Small intestine (tissue), 16 donors: ENCODE measurements at places on chromosomes 1 and 21. TPM values are rescaled to one million over a fixed set of nuclear protein-coding genes. Genes with fewer than 3 reads are reported as not detected.

DNA sequence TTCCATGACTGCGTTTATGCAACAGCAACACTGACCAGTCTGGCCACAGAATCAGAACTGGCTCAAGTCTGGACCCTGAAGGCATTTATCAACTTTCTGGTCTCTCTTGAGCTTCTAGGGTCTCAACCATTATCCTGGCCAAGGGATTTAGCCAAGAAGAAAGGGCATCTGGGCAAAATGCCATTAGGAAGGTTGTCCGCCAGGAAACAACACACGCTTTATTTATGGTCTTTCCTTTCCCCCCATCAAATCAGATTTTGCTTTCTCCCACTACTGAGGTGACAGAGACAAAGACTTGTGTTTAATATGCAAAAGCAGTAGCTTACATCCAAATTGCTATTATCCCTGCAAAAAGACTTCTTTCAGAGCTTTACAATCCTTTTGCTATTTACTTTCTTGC, 81.6 kb upstream of the PPP2R5A start:
- H3K27me3 ChIP-seq = no peaks in the 10 kb centered on the region
- no peak for DNase-seq
- no peaks in the 10 kb centered on the region for H3K4me1 ChIP-seq
- H3K27ac ChIP-seq = no peak overlapping the region

GRCh38 chr1:53080041-53080440, 18.0 kb downstream of the PODN start:
- no peaks in the 10 kb centered on the region for H3K4me1 ChIP-seq
- H3K36me3 ChIP-seq = no peaks in the 10 kb centered on the region
- H3K27ac ChIP-seq = no peak overlapping the region
- H3K4me3 ChIP-seq = no peak overlapping the region

DNA sequence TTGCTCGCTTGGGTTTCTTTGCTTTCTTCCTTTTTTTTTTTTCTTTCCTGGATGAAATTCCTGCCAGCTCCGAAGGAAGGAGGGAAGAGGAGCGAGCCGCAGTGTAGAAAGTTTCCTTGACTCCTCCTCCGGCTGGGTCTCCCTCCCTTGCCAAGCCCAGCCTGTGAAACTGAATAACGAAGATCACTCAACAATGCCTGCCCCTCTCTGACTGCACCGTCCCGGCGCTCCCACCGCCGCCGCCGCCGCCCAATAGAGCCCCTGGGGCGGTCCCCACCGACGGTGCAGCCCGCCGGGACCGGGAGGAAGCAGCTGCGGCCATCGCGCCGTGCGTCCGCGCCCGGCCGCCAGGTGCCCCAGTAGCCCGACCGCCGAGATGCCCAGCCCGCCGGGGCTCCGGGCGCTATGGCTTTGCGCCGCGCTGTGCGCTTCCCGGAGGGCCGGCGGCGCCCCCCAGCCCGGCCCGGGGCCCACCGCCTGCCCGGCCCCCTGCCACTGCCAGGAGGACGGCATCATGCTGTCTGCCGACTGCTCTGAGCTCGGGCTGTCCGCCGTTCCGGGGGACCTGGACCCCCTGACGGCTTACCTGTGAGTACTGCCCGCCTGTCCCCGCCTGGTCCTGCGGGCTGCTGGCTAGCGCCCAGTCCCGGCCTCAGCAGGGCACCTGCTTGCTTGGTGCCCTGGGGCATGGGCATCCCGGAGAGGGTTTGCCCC, at the start of gene LGR6:
Gene LGR6 (plus strand): TSS at position 186 of the 714 bp plus-strand sequence. CDS start 191 bp downstream, at position 377.
- no peaks in the 10 kb centered on the region for H3K36me3 ChIP-seq
- H3K27me3 ChIP-seq = peaks cover 3% of the 10 kb centered on the region
- no peak within 1 kb of the TSS for H3K27ac ChIP-seq
- H3K4me3 ChIP-seq = no peak within 1 kb of the TSS

- H3K27ac ChIP-seq = no peak overlapping the region
- no peaks in the 10 kb centered on the region for H3K36me3 ChIP-seq
- H3K27me3 ChIP-seq = no peaks in the 10 kb centered on the region
Measured at GRCh38 chr1:86822459-86822858, 91.5 kb downstream of the SELENOF start.

- no peak overlapping the region for H3K27ac ChIP-seq
- no peaks in the 10 kb centered on the region for H3K4me1 ChIP-seq
- no peak overlapping the region for H3K4me3 ChIP-seq
Measured at GRCh38 chr1:220726634-220727033, 21.5 kb upstream of the MTARC2 start.

DNA sequence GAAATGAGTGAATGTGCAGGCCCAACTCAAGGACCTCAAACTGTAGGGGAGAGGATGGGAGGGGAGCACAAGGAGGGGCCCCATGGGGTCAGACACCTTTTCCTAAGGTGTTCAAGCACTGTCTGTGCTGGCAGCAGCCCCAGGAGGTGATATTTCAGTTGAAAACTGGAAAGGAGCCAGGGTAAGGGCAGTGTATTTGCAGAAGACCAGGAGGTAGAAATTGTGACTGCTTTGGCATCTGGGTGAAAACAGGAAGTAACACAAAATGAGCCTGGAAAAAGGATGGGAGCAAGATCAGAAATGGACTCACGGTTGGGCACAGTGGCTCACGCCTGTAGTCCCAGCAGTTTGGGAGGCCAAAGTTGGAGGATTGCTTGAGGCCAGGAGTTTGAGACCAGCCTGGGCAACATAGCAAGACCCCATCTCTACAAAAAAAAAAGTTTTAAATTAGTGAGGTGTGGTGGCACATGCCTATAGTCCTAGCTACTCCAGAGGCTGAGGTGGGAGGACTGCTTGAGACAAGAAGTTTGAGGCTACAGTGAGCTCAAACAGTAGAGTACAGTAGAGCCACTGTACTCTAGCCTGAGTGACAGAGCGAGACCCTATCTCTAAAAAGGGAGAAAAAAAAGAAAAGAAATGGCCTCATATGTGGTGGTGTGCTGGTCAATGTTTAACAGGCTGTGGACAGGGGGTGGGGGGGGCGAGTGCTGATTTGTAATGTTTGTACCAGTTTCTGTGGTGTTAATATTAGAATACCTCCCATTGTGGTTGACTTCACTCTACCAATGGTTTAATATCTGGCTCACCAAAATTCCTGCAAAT, 76.2 kb upstream of the ANGPTL1 start:
- no peak overlapping the region for H3K4me3 ChIP-seq
- H3K27me3 ChIP-seq = no peaks in the 10 kb centered on the region
- no peaks in the 10 kb centered on the region for H3K4me1 ChIP-seq
- DNase-seq = no peak

DNA sequence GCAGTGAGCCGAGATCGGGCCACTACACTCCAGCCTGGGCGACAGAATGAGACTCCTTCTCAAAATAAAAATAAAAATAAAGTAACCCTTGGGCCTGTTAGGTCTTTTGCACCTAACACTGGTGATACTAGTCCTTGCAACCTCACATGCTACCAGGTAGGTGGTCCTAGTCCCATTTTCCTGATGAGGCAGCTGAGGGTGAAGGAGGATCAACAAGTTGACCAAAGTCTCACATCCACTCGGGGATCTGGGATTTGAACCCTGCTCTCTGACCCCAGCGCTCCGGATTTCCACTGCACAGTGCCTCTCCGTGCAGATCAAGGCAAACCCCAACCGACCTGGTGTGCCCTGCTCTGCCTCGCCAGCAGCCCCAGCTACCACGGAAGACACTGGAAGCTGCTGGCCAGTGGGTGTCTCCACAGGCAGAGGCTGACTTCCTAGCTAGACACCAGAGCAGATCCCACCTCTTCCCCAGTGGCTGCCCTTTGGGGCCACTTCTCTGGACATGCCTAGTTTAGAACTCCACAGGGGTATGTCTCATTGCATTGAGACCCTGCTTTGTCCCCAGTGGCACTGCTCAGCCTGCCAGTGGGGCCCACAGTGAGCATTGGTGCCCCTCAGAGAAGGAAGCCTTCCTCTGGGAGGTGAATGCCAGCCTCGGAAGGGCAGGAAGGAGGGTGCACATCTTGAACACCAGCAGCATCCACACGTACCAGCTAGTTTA, 27.6 kb downstream of the LDLRAP1 start:
- peaks cover 27% of the 10 kb centered on the region for H3K36me3 ChIP-seq
- no peak overlapping the region for H3K27ac ChIP-seq
- peaks cover 3% of the 10 kb centered on the region for H3K4me1 ChIP-seq
- DNase-seq = no peak

DNA sequence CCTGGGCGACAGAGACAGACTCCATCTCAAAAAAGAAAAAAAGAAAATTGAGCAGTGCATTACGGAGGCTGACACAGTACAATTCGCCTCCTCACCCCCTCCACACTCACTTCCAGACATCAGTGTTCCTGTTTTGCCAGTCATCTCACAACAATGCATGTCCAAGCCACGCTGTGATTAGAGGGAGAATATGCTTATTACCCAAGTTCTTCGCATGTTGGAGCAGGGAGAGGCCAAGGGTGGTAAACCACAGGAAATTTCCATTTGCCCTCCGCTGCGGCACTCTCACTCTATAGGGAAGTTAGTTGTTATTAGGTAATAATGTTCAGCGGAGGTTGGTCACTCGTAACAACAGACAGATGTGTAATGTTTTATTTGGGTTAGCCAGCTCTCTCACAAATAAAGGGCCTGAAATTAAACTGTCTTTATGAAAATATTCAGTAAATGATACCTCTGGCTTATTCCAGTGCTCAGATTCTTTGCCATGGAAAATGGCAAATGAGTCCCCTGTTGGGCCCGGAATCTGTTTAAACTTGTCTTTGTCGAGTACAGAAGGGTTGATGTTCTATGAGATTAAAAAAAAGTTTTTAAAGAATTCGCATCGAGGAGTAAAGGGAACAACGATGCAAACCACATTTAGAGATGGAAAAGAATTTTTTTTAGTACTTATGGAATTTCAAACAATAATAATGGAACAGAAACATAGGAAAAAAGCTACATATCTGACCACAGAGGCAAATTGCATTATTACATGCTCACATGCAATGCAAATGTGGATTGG, 33.1 kb downstream of the KCNJ15 start:
- H3K4me3 ChIP-seq = no peak overlapping the region
- H3K27me3 ChIP-seq = no peaks in the 10 kb centered on the region
- no peak overlapping the region for H3K27ac ChIP-seq
- no peaks in the 10 kb centered on the region for H3K4me1 ChIP-seq
- no peaks in the 10 kb centered on the region for H3K36me3 ChIP-seq

- H3K36me3 ChIP-seq = peaks cover 80% of the 10 kb centered on the region
- H3K27me3 ChIP-seq = no peaks in the 10 kb centered on the region
- H3K27ac ChIP-seq = peak overlapping the region; percentile 71
- no peaks in the 10 kb centered on the region for H3K4me1 ChIP-seq
Measured at GRCh38 chr1:154342132-154342531, 16.8 kb downstream of the ATP8B2 start.

- no peaks in the 10 kb centered on the region for H3K36me3 ChIP-seq
- no peak for DNase-seq
- H3K27me3 ChIP-seq = peaks cover 6% of the 10 kb centered on the region
- H3K4me1 ChIP-seq = no peaks in the 10 kb centered on the region
Measured at GRCh38 chr1:24878045-24878444, 52.0 kb downstream of the RUNX3 start.

DNA sequence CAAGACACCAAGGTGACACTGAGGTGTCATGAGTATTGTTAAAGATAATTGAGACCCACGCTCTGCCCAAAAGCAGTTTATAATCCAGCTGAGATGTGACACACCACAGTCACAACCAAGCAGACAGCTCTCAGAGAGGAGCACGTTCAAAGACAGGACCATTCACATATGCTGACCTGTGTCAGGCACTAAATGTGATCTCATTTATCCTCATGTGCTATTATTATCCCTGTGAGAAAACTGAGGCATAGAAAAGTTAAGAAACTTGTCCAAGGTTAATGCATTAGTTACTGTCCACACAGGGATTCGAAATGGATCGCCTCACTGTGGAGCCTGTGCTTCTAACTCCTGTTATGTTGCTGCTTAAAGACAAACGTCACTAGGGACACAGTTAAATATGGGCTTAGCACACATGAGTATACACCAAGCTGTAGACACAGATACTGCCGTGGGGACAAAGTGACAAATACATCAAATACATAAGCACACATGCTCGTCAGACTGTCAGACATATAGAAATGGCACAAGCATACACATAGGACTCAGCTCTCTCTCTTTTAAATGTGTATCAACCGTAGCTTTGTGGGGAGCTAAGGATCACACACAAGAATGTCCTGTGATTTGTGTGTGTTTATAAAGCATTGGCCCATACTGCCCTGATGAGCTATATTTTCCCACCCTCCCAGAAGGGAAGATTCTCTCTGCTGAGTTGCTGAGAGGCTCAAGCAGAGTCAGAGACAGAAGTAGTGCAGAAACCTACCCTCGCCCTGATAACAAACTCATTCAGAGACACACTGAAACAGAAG, 3.5 kb upstream of the IGSF8 start:
- H3K4me1 ChIP-seq = peaks cover 4% of the 10 kb centered on the region
- H3K27me3 ChIP-seq = peaks cover 2% of the 10 kb centered on the region
- H3K4me3 ChIP-seq = no peak overlapping the region
- H3K27ac ChIP-seq = peak overlapping the region; percentile 49

- no peak overlapping the region for H3K4me3 ChIP-seq
- no peaks in the 10 kb centered on the region for H3K36me3 ChIP-seq
- no peaks in the 10 kb centered on the region for H3K4me1 ChIP-seq
- H3K27ac ChIP-seq = no peak overlapping the region
- H3K27me3 ChIP-seq = no peaks in the 10 kb centered on the region
Measured at GRCh38 chr1:242811092-242811840, 286.8 kb upstream of the PLD5 start.

- no peaks in the 10 kb centered on the region for H3K36me3 ChIP-seq
- H3K4me3 ChIP-seq = no peak overlapping the region
- H3K27me3 ChIP-seq = no peaks in the 10 kb centered on the region
Measured at GRCh38 chr21:45294509-45295291, 7.0 kb upstream of the POFUT2 start.

- H3K27me3 ChIP-seq = no peaks in the 10 kb centered on the region
- H3K27ac ChIP-seq = no peak overlapping the region
- peak; percentile 72 for DNase-seq
- H3K4me1 ChIP-seq = peaks cover 4% of the 10 kb centered on the region
Measured at GRCh38 chr1:234520908-234521817, 42.2 kb upstream of the TARBP1 start.

GRCh38 chr1:48681476-48682305, 95.0 kb downstream of the BEND5 start:
- no peak overlapping the region for H3K4me3 ChIP-seq
- H3K27me3 ChIP-seq = no peaks in the 10 kb centered on the region
- no peak for DNase-seq
- no peaks in the 10 kb centered on the region for H3K4me1 ChIP-seq
- H3K36me3 ChIP-seq = no peaks in the 10 kb centered on the region

DNA sequence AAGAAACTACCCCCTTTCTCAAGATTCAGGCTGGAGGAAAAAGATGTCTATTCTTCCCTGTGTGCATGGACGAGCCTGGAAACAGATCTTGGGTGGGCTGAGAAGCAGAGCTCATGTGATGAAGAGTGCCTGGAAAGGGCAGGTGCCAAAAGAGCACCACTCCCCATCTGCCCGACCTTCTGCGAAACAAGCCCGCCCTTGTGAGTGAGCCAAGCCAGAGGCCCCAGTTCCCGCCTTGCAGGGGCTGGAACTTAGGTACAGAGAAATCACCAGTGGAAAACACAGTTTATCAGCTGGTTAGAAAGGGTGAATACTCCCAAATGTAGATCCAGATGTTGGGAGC, 26.7 kb upstream of the A3GALT2 start:
- H3K27ac ChIP-seq = peak overlapping the region; percentile 88
- peak; percentile 49 for DNase-seq
- no peaks in the 10 kb centered on the region for H3K27me3 ChIP-seq
- peaks cover 36% of the 10 kb centered on the region for H3K4me1 ChIP-seq
- no peaks in the 10 kb centered on the region for H3K36me3 ChIP-seq
- H3K4me3 ChIP-seq = peak overlapping the region; percentile 94

GRCh38 chr1:222792744-222793143, 22.1 kb upstream of the DISP1 start:
- no peaks in the 10 kb centered on the region for H3K27me3 ChIP-seq
- DNase-seq = peak; percentile 28
- no peak overlapping the region for H3K4me3 ChIP-seq
- H3K36me3 ChIP-seq = no peaks in the 10 kb centered on the region
- H3K27ac ChIP-seq = no peak overlapping the region

PPIAL4G gene
- not detected for polyA plus RNA-seq

HPDL gene
- polyA plus RNA-seq = 7.0 TPM

CD101 gene
- 4.5 TPM for polyA plus RNA-seq

TMEM61 gene
- 6.7 TPM for polyA plus RNA-seq

ATAD3C gene
- 0.27 TPM for polyA plus RNA-seq

BARHL2 gene
- not detected for polyA plus RNA-seq
